ENCODE measurements at places on chromosomes 2 and 18.
A peak's percentile ranks its signal among the peaks of the same experiment; 100 is the strongest.

DNA sequence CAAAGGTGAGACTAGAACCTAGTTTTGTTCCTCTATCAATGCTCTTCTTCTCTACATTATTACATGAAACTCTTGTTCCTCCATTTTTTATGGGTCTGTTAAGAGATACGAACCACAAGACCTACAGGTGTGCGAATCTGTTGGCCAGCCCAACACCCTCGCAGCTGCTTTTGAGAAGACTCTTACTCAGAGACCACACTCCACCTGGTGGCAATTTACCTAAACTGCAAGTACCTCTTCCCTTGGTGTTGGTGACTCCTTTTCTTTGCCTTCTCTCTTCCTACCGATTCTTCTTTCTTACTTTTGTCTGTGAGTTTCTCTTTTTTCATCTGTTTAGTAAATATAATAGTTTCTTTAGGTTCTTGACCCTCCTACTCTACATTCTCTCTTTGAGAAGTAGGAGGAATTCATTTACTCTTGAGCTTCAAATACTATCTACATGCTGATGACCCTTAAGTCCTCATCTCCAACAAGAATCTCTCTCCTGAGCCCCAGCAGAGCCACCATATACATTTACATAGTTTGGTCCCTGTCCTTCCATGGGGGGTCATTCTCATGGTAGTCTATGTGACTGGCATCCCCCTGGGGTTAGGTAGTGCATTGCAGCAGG, 81.8 kb upstream of the GAREM1 start:
- DNase-seq = peak; percentile 77

DNA sequence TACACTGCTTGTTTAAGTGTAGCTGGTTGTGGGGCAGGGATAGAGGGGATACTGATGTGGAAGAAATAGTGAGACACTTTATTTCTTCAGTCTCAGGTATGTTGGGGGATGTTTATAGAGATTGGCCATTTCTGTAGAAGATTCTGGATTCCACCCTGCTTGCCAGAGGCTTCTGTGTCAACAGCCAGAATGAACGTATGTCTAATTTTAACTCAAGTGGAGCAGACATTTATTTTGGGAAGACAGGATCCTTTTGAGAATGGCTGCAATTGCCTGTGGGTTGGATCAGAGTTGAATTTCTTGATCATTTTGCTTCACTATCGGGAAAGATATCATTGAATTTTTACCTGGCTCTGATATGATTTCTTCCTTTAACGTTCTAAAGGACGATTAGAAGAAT, 465.6 kb upstream of the SLC14A2 start:
- no peak for DNase-seq

- no peak for DNase-seq
Measured at GRCh38 chr2:227267410-227268115, 57.5 kb upstream of the MFF start.

DNA sequence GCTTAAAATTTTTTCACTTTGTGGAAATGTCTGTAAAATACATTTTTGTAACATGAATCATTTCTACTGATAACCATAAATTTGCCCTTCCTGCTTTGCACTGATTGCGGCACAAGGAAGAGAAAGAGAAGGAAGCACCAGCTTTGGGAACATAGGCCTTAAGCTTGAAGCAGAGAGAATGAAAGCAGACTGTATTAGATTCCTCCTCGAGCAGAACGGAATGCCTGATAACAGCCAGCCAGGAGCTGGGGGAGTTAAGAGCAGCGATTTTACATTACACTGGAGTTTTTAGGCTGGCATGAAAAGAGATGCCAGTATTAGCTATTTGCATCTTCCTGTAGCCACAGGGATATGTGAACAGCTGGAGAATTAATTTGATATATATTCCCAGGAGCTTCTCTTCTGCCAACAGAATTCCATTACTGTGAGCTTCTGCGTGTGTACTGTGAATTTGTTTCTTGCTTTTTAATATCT, 33.5 kb downstream of the CRIM1 start:
- DNase-seq = no peak

DNA sequence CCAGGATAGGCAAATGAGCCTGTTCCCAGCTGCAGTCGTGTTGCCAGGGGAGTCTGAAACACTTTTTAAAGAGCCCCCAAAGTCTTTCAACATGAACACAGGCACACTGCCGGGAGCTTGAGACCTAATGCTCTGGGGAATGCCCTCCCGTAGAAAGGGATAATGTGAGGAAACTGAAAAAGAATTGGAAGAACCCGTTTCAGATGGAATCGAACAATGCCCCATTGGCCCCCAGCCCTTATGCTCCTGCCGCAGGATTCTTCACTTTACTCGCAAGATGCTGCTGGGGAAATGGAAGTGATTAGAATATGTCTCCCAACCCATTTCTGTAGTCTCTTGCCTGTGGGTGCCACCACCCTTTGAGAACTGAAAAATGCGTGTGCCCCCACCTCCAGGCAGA, 136.3 kb upstream of the GATA6 start:
- DNase-seq = no peak
